Uterus (tissue), 4 donors: ENCODE measurements at places on chromosomes 5 and 9. TPM values are rescaled to one million over a fixed set of nuclear protein-coding genes. Genes with fewer than 3 reads are reported as not detected.
A peak's percentile ranks its signal among the peaks of the same experiment; 100 is the strongest.

- no peaks in the 10 kb centered on the region for H3K4me1 ChIP-seq
- H3K4me3 ChIP-seq: no peak overlapping the region
- no peaks in the 10 kb centered on the region for H3K36me3 ChIP-seq
- DNase-seq: no peak
- H3K27me3 ChIP-seq: no peaks in the 10 kb centered on the region
Observed at GRCh38 chr9:115715666-115716065, 437.9 kb upstream of the PAPPA start.

DNA sequence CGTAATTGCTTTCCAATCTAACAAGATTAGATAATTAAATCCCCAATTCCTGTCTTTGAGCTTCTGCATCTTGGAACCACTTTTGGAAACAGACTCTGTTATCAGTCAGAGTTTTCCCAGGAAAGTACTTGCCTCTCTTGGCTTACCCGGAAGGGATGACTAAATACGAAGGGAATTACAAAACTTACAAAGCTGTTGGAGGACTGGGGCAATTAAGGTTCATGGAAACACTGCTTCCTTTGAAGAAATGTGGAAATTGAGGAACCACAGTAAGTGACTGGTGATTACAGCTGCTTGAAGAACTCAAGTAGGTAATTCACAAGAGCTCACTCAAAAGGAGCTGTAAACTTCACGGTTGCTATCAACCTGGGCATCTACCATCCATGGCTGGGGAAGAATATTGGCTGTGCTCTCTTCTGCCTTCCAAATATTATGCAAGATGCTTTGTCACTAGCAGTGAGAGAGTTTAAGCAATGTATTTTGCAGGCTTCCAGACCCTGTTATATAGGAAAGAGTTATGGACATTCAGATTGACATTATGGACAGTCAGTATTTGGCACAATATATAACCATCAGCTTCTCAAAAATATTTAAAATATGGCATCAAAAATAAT lies 104.6 kb upstream of the MAN2A1 start:
- no peak for DNase-seq
- H3K4me1 ChIP-seq: no peaks in the 10 kb centered on the region
- no peak overlapping the region for H3K4me3 ChIP-seq
- no peaks in the 10 kb centered on the region for H3K27me3 ChIP-seq

- H3K4me1 ChIP-seq: no peaks in the 10 kb centered on the region
- DNase-seq: no peak
- no peak overlapping the region for H3K4me3 ChIP-seq
- no peaks in the 10 kb centered on the region for H3K27me3 ChIP-seq
- H3K36me3 ChIP-seq: no peaks in the 10 kb centered on the region
Observed at GRCh38 chr9:4309806-4310205, 9.9 kb upstream of the GLIS3 start.

- no peaks in the 10 kb centered on the region for H3K36me3 ChIP-seq
- no peak overlapping the region for H3K27ac ChIP-seq
- no peaks in the 10 kb centered on the region for H3K27me3 ChIP-seq
- DNase-seq: no peak
- H3K4me1 ChIP-seq: no peaks in the 10 kb centered on the region
- H3K4me3 ChIP-seq: no peak overlapping the region
Observed at GRCh38 chr9:12463641-12464040, 229.5 kb upstream of the TYRP1 start.

DNA sequence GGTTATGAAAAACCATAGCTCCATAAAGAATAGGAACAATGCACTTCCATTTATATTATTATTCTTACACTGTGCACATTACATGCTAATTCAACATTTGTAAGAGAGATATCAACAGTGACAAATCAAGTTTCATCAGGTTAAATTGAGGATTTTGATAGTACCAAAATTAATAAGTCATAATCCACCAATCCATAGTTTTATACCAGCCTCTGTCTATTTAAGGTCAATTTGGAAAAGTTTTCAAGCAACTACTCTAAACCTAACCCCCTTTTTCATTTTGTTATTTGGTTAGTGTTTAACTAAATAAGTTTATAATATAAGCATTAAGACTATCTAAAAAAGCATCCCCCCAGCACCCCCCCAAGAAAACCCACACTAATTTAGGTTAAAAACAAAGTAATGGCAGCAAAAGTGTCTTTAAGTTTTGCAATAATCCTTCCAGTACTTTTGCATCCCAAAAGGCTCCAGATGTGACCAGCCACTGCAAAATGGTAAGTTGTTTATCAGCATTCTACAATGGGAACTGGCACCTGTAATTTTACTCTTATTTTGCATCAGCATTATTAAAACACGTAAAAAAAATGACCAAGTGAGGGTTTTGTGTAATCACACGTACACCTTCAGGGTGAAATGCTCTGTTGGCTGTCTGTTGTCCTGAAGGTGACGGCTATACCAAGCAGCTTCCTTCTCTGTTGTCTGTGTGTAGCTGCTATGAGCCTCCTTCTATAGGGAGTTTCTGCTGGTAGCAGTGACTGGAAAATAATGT lies 36.8 kb upstream of the SSBP2 start:
- peak overlapping the region; percentile 69 for H3K27ac ChIP-seq
- peak; percentile 53 for DNase-seq
- H3K4me1 ChIP-seq: peaks cover 10% of the 10 kb centered on the region
- H3K36me3 ChIP-seq: no peaks in the 10 kb centered on the region
- H3K4me3 ChIP-seq: no peak overlapping the region
- no peaks in the 10 kb centered on the region for H3K27me3 ChIP-seq

DNA sequence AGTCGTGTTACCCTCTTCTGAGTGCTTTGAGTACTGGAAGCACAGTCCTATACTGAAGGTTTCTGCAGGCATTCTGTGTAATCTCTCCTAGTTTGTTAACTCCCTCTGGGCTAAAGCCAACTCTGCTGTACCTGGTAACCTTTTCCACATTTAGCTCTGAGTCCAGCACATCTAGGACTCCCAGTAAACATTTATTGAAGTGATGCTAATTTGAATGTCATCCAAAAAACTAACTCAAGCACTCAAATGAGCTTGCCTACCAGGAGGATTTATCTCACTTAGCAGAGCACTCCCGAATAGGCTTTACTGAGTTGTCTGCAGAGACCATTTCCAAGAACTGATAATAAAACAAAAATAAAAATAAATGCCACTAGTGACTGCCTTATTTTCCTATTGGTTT lies 79.5 kb upstream of the NFIB start:
- H3K36me3 ChIP-seq: no peaks in the 10 kb centered on the region
- H3K27me3 ChIP-seq: no peaks in the 10 kb centered on the region
- no peak overlapping the region for H3K4me3 ChIP-seq
- no peaks in the 10 kb centered on the region for H3K4me1 ChIP-seq

DNA sequence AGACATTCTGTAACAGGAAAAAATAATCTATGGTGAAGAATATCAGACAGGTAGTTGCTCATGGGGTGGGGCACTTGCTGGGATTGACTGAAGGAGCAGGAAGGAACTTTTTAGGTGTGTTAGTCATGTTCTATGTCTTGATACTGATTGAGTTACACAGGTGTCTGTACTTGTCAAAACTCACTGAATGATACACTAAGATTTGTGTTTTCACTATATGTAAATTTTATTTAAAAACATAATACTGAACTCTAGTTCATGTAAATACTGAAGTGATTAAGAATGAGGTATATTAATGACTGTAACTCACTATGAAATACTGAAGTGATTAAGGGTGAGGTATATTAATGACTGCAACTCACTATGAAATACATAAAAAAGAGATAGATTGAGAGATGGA lies 28.5 kb downstream of the IL6ST start:
- no peaks in the 10 kb centered on the region for H3K36me3 ChIP-seq
- no peaks in the 10 kb centered on the region for H3K4me1 ChIP-seq
- H3K4me3 ChIP-seq: no peak overlapping the region
- no peak overlapping the region for H3K27ac ChIP-seq

GRCh38 chr5:164119806-164120447 lies 614.5 kb downstream of the MAT2B start:
- no peaks in the 10 kb centered on the region for H3K4me1 ChIP-seq
- H3K36me3 ChIP-seq: no peaks in the 10 kb centered on the region
- no peak overlapping the region for H3K4me3 ChIP-seq
- no peak for DNase-seq
- no peak overlapping the region for H3K27ac ChIP-seq

DNA sequence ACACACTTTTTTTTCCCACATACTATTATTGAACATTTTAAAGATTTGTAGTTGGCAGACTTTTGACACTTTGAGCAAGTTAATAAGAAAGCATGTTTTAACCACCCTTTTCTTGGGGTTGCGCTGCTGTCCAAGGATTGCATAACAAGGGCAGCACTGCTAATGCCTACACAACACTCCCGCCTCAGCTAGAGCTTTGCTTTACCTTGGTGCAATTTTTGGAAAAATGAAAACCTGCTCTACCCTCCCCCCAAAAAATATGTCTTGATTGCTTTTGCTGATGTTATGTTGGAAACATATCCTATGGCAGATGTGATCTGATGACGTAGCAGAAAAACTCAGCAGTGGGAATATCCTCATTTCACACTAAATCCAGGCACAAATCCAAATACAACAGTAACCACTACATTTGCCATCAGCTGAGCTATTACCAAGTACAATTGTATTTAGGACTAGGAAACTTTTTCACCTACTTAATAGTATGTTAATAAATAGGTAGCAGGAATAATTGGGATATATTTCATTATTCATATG lies 51.5 kb downstream of the UBE2R2 start:
- peak overlapping the region; percentile 40 for H3K27ac ChIP-seq
- no peak for DNase-seq
- H3K36me3 ChIP-seq: no peaks in the 10 kb centered on the region
- H3K4me3 ChIP-seq: no peak overlapping the region
- peaks cover 6% of the 10 kb centered on the region for H3K4me1 ChIP-seq

DNA sequence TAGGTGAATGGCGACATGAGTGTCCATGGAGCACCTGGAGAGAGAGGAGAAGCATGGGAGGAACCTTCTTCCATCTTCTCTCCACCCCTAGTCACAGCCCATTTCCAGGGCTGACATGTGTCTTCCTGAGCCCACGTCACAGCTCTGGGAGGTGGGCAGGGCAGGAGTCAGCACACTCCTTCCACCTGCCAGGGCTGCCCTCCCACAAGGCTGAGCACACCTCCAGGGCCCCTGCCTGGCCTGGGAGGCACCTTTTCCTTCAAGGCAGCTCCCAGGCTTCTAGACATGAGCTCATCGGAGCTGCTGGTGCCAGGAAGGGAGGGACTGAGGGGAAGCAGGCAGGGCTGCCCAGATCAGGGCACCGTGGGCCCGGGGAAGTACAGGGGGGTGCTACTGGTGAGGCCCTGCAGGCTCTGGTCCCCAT lies 13.6 kb upstream of the SYNPO start:
- no peak for DNase-seq
- peak overlapping the region; percentile 90 for H3K27ac ChIP-seq
- no peaks in the 10 kb centered on the region for H3K36me3 ChIP-seq
- no peaks in the 10 kb centered on the region for H3K4me1 ChIP-seq

Gene MOB3B
- 15.6 TPM for total RNA-seq

Gene CATSPER3
- total RNA-seq: not detected

Gene BTNL8
- total RNA-seq: not detected

Gene FOXI1
- not detected for total RNA-seq

Gene PCSK1
- 0.88 TPM for total RNA-seq
